ENCODE measurements at places on chromosomes 16 and 17.

- DNase-seq: no peak
These were observed 42.4 kb downstream of the CD300LF start for GRCh38 chr17:74670329-74670728.

DNA sequence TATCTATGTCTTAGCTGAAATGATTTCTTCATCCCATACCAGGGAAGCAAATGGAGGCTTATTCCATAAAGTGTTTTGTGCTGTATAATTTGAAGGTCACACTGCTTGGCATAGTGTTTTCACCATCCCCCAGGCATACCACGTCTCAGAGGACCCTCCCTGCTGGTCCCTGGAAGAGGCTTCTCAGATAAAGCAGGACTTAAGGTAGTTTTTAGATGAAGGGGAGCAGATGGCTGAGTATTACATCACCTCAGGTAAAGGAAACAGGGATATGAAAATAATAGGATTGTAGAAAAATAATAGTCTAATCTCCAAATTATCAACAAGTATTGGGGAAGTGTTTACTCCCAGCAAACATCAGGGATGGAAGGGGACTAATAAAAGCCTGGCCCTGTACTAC, 7.3 kb upstream of the SMG1 start:
- no peak for DNase-seq

GRCh38 chr16:23080329-23080728, 68.9 kb downstream of the USP31 start:
- no peak for DNase-seq

DNA sequence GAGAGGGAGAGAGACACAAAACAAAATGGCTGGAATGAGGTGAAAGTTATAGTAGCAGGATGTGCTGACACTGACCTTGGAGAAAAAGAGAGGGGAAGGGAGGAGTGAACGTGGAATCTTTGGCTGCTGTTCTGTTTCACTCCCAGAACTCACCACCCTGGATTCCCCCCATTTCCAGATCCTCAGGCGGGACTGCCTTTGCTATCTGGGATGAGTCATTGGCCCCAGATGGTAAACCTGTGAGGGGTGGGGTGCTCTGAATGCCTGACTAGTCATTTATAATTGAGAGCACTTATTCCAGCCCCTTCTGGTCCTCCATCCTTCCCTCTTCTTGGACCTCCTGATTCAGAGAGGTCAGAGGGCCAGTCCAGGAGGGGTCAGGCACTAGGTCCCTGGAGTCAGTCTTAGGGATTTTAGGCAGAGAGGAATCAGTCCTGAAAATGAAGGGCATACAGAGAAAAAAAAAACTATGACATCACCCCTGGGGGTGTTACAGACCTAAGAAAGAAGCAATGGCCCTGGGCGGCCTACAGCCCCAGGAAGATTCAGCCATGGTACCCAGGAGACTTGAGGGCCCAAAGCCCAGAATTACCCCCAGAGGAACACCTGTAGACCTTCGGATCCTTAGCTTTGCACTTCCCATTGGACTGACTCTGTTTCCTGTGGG, 2.2 kb upstream of the ZG16 start:
- DNase-seq: no peak

- DNase-seq: peak; percentile 25
These were observed 310.5 kb upstream of the IRX5 start for GRCh38 chr16:54620197-54620596.

- DNase-seq: no peak
These were observed 16.8 kb upstream of the ZNF287 start for GRCh38 chr17:16585796-16586195.

DNA sequence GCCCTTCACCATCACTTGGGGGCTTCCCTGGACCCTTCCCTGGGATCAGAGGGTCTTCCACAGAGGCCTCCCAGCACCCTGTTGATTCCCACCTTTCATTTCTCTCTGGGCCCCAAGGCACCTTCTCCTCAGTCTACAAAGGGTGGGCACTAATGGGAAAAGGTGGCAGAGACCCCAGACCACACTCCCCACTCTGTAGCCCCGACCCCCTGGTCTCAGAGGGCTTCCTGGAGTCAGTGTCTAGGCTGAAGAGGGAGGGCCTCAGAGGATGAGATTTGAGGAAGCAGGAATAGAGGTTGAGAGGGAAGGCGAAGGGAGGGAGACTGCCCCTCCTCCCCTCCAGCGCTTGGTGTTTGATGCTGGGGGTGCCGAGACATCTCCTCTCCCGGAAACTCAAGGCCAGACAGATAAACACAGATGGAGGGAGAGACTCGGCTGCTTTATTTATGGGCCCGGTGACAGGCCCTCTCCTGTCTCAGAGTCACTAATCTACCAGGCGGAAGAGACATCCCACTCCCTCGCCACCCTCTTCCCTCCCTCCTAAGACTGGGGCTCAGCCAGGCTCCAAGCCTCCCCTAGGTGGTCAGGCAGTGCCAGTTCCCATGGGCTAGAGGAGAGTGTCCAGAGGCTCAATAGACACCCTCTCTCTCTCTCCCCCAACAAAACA, 18.5 kb upstream of the SP2 start:
- no peak for DNase-seq

GRCh38 chr16:30567991-30568638, 3.4 kb downstream of the ZNF688 start:
- no peak for DNase-seq
